ENCODE measurements at places on chromosomes 6 and 20.

GRCh38 chr20:39326050-39326449 lies 363.9 kb downstream of the DHX35 start:
- no peak for DNase-seq

GRCh38 chr6:24126586-24127192 lies 674 bp downstream of the NRSN1 start:
- no peak for DNase-seq

- no peak for DNase-seq
Observed at GRCh38 chr6:17601386-17601703, 1.2 kb downstream of the FAM8A1 start.

DNA sequence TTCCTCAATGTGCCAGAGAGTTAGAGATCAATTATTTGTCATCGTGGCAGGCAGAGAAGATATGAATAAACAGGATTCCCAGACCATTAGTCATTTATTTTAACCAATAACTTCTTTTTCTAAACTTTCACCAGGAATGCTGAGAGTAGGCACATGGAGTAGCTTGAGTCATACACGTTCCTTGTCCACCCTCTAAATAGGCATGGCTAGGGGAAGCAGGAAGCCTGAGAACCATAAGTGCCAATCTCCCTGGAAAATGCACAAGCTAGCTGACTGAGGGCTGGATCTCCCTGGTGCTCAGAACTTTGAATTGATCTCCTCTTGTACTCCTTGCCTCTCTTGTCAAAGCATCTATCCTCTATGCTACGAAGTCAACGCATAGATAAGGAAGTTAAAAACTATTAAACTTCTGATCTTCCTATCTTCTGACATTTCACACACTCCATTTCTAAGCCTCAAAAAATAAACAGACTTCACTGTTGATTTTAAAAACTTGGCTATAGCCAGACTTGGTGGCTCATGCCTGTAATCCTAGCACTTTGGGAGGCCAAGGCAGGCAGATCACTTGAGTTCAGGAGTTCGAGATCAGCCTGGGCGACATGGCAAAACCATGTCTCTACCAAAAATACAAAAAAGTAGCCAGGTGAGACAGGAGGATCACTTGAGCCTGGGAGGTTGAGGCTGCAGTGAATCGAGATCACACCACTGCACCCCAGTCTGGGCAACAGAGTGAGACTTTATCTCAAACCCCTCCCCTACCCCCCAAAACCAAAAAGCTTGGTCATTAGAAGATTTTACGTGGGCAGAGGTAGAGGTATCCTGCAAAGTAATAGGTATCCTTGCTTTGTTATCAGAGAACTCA lies 11.8 kb downstream of the ADTRP start:
- no peak for DNase-seq

DNA sequence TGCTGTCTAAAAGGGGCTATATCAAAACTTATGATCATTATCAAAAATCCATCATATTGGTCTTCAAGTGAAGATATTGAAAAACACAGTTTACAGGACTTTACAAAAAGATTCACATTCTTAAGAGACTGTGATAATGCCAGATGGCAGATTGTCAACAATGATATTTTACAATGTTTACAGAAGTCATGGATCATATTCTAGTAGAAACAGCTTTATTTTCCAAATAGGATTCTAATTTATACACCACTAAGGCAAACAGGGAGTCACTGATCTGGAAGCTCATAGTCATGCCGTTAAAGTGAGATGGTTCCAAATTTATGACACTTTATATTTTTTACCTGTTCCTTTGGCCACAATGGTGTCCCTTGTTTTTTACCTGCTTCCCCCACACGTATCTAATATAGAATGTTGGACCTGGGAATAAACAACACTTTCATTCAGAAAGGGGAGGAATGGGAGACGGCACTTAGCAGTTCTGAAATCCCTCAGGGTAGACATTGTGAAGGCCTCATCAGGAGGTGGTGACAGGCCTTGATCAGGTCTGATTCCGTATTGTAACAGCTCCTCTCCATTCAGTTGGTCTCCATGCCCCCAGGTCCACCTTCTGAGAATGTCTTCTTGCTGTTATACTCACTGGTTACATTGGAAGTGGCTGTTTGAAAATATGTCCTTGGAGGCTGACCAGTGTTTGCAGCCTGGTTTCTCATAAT lies 228.6 kb downstream of the ADGB start:
- no peak for DNase-seq

DNA sequence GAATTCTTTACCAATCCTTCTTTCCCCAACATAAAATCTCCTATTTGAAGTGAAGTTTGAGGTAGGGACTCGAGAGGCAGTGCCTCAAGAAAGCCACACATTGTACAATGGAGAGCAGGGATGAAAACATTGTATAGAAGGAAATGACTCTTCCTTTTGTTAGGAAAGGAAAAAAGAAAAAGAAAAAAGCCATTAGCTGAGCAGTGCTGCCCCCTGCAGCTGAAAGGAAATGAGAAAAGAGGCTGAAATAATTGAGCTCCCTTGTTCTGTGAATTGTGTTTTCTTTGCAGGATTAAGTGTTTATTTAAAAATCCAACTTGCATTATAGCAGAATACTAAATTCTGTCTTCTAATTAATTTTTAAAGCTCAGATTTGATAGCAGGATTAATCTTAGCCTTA lies 162.9 kb upstream of the SASH1 start:
- DNase-seq, result no peak

GRCh38 chr6:139882977-139883728 lies 508.7 kb upstream of the CITED2 start:
- no peak for DNase-seq

DNA sequence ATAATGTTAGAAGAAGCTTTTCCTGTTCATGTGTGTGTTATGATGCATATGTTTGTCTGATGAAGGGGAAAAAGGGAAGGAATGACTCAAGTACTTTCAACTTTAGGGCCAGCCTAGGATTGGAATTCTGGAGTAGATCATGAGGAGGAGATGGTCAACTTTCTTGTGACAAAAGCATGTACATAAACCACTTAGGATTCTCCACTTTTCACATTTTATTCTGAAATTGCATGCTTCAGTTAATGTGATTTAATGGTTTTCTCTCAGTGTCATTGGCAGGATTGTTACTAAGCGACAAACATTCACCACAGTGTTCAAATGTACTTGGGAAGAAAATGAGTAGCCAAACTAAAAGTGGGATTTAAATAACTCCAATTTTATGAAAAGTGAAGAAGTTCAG lies 80.1 kb downstream of the UTRN start:
- DNase-seq, result no peak

GRCh38 chr6:72952808-72953630 lies 272.3 kb downstream of the KHDC1L start:
- no peak for DNase-seq

GRCh38 chr20:52379723-52380336 lies 188.3 kb upstream of the ZFP64 start:
- DNase-seq, result no peak

DNA sequence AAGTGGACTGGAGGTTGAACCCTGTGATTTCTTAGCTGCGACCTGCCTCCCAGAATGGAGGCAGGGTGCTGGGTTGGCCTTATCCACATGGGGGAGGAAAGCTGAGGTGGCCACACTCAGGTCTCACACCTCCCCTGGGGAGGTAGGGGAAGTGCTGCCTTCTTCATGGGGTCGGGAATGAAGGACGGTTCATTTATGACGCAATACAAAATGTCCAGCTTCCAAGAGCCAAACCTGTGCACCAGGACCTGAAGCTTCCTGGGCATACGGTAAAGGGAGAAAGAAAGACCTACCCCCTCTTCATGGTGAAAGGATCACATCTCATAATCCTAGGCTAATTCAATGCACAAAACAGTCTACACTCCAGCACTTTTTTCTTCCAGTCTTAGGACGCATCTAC lies 150.6 kb upstream of the CDYL start:
- no peak for DNase-seq

DNA sequence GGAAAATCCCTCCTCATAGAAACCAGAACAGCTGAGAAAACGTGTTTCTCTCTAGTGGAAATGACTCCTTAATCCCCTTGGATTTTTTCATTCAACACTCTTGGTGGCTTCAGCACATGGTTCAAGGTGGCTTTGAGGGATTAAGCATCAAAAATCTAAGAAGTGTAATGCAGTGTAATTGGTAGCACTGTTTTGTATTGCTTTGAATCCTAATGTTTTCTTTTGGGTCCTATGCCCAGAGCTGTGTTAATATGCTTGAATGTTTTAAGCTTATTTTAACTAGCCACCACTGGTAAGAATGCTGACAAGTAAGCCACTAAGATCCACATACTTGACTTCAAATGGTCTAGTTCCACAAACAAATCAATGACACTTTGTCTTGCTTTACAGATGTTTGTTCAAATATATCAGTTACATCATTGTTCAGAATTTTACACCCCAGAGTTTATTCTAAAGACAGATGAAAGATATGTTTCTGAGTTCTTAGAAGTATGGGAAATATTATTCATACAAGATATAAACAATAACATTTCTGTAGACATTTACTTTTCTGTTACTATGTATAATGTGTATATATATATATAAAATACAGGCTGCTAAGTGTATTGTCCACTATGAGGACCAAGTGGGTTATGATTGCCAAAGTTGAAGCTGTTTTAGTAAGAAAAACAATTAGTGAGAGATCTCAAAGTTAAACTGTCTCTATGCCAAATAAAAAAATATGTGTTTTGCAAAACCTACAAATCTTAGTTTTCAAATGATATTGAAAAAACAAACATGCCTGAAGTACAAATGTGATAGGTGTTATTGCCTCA lies 220.8 kb downstream of the OGFRL1 start:
- no peak for DNase-seq

DNA sequence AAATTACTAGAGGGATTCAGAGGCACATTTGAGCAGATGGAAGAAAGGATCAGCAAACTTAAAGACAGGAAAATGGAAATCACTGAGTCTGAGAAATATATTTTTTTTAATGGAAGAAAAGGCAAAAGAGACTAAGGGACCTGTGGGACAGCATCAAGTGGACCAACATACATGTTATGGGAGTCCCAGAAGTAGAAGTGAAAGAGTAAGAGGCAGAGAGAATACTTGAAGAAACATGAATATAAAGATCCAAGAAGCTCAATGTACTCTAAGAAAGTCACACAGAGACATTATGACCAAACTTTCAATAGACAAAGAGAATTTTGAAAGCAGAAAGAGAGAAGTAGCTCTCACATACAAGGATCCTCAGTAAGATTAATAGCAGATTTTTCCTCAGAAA lies 39.5 kb downstream of the SMOC2 start:
- DNase-seq, result no peak

GRCh38 chr20:21719592-21720214 lies 14.2 kb downstream of the PAX1 start:
- DNase-seq, result peak; percentile 6

- DNase-seq, result no peak
Observed at GRCh38 chr6:142014515-142014914, 118.2 kb upstream of the GJE1 start.

DNA sequence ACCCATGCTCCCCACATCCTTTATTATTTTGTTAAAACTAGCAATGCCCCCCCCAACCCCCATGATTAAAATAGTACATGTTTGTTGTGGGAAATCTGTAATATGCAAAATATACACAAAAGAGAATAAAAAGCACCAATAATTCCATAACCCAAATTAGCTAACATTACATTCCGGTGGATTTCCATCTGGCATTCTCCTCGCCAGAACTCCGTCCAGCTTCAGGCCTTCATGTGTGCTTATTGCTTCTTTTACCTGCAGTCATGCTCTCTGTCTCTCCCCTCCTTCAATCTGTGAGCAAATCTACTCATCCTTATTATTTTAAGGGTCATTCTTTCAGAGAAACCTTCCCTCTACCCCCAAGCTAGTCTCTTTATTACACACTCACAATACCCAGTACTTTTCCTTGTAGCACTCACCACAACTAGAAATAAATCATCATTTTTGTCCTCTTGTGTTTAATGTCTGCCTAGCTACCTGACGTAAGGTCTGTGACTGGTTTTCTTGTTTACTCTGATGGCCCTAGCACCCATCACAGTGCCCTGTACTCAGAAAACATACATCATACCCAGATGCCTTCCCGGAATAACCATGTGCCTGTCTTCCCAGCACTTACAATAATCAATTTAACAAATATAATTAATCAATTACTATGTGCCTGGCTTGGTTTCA lies 25.6 kb upstream of the IER3 start:
- no peak for DNase-seq

DNA sequence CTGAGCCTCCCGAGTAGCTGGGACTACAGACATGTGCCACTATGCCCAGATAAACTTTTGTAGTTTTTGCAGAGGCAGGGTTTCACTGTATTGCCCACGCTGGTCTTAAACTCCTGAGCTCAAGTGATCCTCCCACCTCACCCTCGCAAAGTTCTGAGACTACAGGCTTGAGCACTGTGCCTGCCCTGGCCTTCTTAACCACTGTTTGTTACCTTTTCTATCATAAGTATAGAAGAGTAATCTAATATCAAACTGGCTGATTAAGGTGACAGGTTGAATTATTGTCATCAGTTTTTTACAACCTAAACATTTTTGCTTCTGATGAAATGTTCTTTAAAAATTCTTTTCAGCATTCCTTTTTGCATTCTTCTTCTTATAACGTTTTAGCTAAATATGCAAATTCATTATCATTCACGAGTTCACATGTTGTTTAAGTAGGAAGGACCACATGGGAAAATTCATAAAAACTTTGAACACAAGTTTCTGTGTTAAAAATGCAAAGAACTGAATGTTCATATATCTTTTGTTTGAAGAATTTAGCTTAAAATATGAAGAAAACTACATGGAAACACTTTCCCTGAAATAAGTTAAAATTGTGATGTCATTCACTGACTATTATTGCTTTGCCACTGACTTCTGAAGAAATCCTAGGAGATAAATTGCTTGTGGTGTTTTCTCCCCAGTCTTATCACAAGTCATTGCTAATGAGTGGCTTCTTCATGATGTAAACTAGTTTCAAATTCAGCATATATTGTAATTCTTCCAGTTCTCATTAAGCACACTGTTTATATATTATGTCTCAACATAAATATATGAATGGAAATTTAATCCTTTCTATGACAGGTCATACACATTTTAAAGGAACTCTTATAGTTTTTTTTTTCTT lies 106.7 kb downstream of the ADGRB3 start:
- no peak for DNase-seq

- no peak for DNase-seq
Observed at GRCh38 chr6:33792981-33793380, 4.1 kb upstream of the LEMD2 start.

DNA sequence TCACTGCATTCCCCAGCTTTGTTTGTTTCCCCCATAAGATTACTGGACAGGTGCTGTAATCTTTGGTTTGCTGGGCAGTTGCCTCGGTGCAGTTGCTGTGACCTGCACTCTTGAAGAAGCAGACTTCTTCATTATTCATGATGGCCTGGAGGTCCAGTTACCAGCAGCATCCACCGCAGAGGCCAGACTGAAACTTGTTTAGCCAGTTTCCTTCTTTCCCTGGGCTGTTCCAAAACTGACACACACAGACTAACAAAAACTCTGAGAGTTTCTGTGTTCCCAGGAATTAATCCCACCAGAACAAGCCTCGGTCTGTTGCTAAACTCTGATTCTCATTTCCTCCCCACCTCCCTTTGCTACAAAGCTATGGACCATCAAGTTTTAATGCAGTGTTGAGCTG lies 144.1 kb downstream of the QRSL1 start:
- no peak for DNase-seq

- DNase-seq, result no peak
Observed at GRCh38 chr20:25076731-25077609, 5.0 kb downstream of the VSX1 start.

- no peak for DNase-seq
Observed at GRCh38 chr6:165260462-165260861, 48.9 kb downstream of the C6orf118 start.

- no peak for DNase-seq
Observed at GRCh38 chr20:58023346-58023745, 205.1 kb downstream of the ANKRD60 start.

- DNase-seq, result no peak
Observed at GRCh38 chr6:151121900-151122299, 117.9 kb upstream of the AKAP12 start.
